ENCODE measurements at places on chromosomes 6 and 20. TPM values are rescaled to one million over a fixed set of nuclear protein-coding genes. Genes with fewer than 3 reads are reported as not detected.

GRCh38 chr20:62350098-62350628 is 16.9 kb downstream of the LAMA5 start:
- H3K4me1 ChIP-seq, result peaks cover 8% of the 10 kb centered on the region
- peaks cover 17% of the 10 kb centered on the region for H3K36me3 ChIP-seq
- H3K4me3 ChIP-seq, result no peak overlapping the region
- no peak for DNase-seq

DNA sequence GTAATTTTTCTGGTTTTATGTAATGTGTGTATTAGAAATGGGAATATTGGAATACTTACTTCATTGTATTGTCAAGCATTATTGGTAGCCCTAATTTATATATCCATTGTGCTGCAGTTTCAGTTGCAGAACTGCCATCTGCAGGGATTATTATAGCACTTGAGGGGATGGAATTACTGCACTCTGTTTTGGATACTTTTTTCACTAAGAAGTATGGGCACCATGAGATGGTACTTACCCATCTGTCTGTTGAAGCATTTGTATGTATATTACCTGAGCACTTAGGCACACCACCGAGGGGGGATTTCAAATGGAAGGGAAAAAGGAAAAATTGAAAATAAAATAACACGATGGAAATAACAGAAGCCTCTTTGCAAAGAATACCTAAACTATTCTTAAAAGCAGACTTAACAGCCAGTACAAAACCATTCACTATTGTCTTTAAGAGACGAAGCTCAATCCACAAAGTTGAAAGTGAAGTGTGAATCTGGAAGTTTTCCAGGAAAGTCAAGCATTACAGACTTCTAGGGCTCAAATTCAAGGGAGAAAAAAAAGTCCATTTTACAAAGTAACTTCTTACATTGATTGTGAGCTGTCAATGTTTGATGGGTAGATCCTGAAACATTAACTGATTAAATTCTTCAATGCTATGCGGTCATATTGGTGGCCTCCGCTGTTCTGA is 318.7 kb downstream of the SOX4 start:
- DNase-seq, result no peak
- H3K27ac ChIP-seq, result no peak overlapping the region
- no peaks in the 10 kb centered on the region for H3K27me3 ChIP-seq
- H3K4me3 ChIP-seq, result no peak overlapping the region
- no peaks in the 10 kb centered on the region for H3K36me3 ChIP-seq

- no peaks in the 10 kb centered on the region for H3K4me1 ChIP-seq
- H3K27me3 ChIP-seq, result no peaks in the 10 kb centered on the region
- no peak overlapping the region for H3K27ac ChIP-seq
- DNase-seq, result no peak
Observed at GRCh38 chr6:113691260-113691656, 165.9 kb upstream of the MARCKS start.

GRCh38 chr6:87926687-87927086 is 121.0 kb upstream of the SPACA1 start:
- 0 out of 2 replicates have a peak, but pooled peaks cover 1% of the 10 kb centered on the region for H3K4me1 ChIP-seq
- DNase-seq, result no peak
- H3K36me3 ChIP-seq, result no peaks in the 10 kb centered on the region
- no peak overlapping the region for H3K4me3 ChIP-seq

- no peak for DNase-seq
- H3K27ac ChIP-seq, result no peak overlapping the region
Observed at GRCh38 chr6:101818051-101818450, 424.5 kb downstream of the GRIK2 start.

DNA sequence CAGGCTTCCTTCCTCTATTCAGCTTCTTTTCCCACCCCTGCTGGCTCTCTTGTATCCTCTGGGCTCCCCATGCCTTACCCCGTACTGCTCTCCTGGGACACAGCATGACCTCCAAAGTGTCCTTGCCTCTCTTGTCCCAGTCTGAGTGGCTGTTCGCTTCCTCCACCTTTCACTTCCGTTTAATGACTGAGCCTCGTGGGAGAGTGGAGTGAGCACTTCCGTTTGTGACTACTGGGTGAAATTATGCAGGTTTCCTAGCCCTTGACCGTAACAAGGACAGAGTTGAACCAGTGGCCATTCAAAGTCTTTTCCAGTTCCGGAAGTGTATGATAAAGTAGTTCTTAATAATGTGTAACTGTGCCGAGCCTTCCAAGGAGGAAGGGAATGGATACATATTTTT is 109.2 kb downstream of the ARID1B start:
- H3K4me1 ChIP-seq, result peaks cover 84% of the 10 kb centered on the region
- DNase-seq, result no peak
- H3K4me3 ChIP-seq, result no peak overlapping the region
- no peaks in the 10 kb centered on the region for H3K36me3 ChIP-seq
- H3K27ac ChIP-seq, result no peak overlapping the region

DNA sequence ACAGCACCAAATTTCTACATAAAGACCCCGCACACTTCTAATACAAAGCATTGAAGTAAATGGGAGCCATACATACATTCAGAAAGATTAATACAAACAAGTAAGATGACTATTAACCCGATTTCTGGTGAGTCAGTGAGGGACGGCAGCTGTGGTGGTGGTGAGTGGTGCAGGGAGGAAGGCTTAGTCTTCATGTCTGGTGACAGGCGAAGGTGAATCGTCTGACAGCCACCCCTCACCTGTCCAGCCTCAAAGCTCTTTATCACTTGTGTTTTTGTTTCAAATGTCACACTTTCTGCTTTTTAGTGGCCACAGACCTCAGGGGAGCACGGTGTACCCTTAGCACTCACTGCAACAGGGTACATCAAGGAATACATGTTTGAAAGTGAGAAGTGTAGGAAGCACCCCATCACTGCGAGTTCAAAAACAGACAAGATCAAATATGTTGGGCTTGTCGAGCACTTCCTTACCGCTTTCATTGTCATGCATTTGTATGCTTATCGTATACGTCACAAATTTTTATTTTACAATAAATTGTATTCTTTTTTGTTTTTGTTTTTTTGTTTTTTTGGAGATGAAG is 63.5 kb downstream of the IRF4 start:
- no peak overlapping the region for H3K4me3 ChIP-seq
- no peaks in the 10 kb centered on the region for H3K36me3 ChIP-seq
- DNase-seq, result no peak
- H3K4me1 ChIP-seq, result no peaks in the 10 kb centered on the region
- H3K27ac ChIP-seq, result no peak overlapping the region
- H3K27me3 ChIP-seq, result no peaks in the 10 kb centered on the region

DNA sequence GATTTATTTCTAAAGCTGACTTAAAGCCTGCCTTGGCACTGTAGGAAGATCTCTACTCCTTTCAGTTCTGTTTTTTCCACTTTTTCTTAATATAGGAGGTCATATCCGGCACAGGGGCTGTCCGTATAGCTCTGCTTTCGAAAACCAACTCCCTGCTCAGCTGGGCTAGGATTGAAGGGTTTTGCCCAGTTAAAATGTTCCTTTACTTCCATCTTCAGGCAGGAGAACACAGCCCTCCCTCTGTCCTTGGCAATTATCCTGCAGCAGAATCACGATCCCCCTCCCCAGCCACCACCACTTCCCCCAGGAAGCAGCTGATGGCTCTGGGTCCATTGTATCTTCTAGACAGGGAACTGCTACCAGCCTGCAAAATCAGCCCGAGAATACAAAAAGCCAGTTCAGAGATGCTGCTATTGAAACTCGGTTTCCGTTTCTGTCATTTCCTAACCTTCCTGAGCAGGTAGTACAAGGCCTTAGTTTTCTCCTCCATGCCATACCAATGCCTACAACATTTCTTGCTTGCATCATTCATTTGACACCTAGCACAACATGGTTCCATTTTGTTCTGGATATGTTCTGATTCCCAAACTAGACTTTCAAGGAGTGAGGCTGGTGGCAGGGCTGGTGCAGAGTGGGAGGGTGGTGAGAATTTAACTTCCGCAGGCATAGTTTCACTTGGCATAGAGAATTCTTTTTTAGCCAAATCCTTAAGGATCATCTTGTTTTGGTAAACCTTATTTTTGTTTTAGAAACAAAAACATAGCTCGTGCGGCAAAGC is 53.9 kb downstream of the FAM50B start:
- no peak overlapping the region for H3K4me3 ChIP-seq
- H3K4me1 ChIP-seq, result peaks cover 42% of the 10 kb centered on the region
- no peak overlapping the region for H3K27ac ChIP-seq
- no peak for DNase-seq

GRCh38 chr6:85115876-85116275 is 334.0 kb upstream of the NT5E start:
- DNase-seq, result no peak
- no peak overlapping the region for H3K27ac ChIP-seq
- peaks cover 23% of the 10 kb centered on the region for H3K4me1 ChIP-seq
- no peaks in the 10 kb centered on the region for H3K27me3 ChIP-seq
- H3K4me3 ChIP-seq, result no peak overlapping the region
- H3K36me3 ChIP-seq, result no peaks in the 10 kb centered on the region

DNA sequence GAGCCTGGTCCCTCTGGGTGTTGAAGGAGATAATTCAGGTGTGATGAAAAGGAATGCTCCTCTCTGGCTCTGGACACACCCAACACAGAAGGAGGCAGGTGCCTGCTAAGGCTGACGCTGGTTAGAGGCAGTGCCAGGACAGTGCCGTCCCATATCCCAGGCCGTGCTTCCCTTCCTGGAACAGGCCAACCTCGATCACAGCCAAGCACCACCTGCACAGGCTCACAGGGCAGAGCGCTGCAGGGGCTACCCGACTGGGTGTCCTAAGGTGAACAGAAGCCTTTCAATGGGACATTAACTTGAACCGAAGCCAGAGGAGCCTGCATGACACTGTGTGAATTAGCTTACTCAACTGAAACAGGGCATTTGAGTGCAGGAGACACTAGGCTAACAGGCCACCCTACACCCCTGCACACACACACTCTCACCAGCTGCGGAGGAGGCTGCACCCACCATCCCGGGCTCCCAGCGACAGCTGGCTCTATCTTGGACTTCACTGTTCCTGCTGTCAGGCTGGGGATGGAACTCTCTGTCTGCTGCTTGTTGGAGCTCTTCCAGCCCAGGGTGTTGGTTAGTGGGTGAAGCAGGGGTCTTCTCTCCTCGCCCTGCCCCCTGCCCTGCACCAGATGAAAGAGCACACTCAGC is 347.2 kb downstream of the TAF4 start:
- no peaks in the 10 kb centered on the region for H3K36me3 ChIP-seq
- no peaks in the 10 kb centered on the region for H3K27me3 ChIP-seq
- H3K4me1 ChIP-seq, result peaks cover 6% of the 10 kb centered on the region
- H3K27ac ChIP-seq, result no peak overlapping the region
- no peak for DNase-seq
- H3K4me3 ChIP-seq, result no peak overlapping the region

DNA sequence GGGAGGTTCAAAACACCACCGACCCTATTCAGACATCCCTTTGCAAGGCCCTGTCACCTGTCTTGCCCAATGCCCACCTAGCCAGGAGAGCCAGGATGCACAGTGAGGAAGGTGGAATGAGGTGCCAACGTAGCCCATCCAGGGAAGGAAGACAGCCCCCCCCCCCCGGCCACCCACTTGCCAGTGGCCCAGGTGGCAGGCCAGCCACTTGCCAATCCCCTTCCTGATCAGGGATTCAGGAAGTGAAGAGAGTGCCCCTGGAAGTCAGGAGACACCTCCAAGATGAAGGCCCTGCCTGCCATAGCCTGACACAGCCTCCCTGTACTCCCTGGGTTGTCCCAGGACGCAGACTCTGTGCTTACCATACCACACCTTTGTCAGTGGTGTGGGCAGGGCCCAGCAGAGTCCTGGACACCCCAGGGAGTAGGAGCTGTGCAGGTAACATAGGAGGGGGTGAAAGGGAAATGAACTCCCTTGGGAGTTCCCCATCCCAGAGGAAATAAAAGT is 54.7 kb downstream of the MRPL14 start:
- no peak overlapping the region for H3K27ac ChIP-seq
- H3K4me1 ChIP-seq, result peaks cover 27% of the 10 kb centered on the region
- peak overlapping the region; percentile 73 for H3K4me3 ChIP-seq
- peaks cover 6% of the 10 kb centered on the region for H3K27me3 ChIP-seq
- no peak for DNase-seq
- no peaks in the 10 kb centered on the region for H3K36me3 ChIP-seq

The EFCAB8 gene
- not detected for total RNA-seq

The MLIP gene
- not detected for total RNA-seq

The LY6G6F gene
- not detected for total RNA-seq

DNA sequence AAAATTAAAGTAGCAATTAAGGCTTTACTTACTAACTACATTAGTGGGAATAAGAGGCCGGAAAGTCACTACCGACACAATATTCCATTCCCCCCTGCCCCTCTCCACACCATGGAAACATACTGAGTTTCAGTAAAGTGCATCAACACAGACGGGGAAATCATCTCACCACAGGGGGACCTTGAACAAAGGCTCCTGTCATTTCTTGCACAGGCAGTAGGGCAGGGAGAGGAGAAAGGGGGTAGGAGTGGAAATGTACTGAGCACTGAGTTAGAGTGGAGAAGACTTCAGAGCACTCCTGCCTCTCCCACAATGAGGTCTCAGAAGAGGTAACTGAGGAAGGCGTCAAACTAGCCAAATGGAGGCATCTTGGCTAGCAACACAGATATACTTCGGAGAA is 1426.9 kb upstream of the EYS start:
- no peak overlapping the region for H3K27ac ChIP-seq
- peak; percentile 2 for DNase-seq
- no peak overlapping the region for H3K4me3 ChIP-seq
- H3K27me3 ChIP-seq, result no peaks in the 10 kb centered on the region

The SSTR4 gene
- total RNA-seq, result not detected

DNA sequence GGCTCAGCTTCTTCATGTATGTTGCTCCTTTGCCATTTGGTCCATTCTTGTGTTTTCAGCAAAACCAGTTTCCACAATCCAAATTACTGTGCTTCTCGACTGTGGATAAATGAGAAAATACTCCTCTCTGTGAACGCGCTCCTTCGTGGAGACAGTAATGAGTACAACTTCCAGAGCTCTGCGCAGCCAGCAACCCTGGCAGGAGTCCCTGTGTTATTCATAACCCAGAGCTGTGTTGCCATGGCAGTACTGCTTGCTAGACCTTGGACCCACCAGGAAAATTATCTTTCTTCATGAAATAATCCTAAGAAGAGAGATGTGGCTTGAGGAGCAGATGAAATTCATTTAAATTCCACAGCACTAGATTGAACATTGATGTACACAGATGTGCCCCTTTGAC is 73.7 kb downstream of the SLC22A3 start:
- no peak for DNase-seq
- H3K27ac ChIP-seq, result no peak overlapping the region
- H3K36me3 ChIP-seq, result no peaks in the 10 kb centered on the region
- H3K27me3 ChIP-seq, result no peaks in the 10 kb centered on the region
- H3K4me1 ChIP-seq, result no peaks in the 10 kb centered on the region

DNA sequence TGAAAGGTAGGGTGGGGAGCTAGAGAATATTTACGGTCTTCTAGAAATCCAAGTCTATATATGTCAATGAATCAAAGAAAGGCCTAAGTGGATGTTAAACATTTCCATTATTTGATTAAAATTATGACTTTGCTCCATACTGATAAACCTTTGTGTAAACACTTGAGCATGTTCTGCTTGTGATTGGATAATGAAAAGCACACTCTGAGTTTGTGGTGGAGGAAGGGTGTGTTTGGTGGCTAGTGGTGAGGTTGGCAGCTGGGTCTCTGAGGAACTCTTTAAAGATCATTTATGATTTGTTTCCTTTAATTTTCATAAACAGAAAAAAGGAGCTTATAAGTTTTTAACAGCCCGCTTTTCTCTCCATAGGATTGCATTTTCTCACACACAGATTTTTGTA is 84.7 kb downstream of the RFPL4B start:
- no peak overlapping the region for H3K4me3 ChIP-seq
- H3K36me3 ChIP-seq, result no peaks in the 10 kb centered on the region
- peaks cover 3% of the 10 kb centered on the region for H3K4me1 ChIP-seq
- no peak overlapping the region for H3K27ac ChIP-seq
- no peaks in the 10 kb centered on the region for H3K27me3 ChIP-seq

All from GM23338 (cell line).